Activated CD4-positive, CD25-positive, alpha-beta regulatory T cell (primary cell): ENCODE measurements at places on chromosomes 1 and 21.

DNA sequence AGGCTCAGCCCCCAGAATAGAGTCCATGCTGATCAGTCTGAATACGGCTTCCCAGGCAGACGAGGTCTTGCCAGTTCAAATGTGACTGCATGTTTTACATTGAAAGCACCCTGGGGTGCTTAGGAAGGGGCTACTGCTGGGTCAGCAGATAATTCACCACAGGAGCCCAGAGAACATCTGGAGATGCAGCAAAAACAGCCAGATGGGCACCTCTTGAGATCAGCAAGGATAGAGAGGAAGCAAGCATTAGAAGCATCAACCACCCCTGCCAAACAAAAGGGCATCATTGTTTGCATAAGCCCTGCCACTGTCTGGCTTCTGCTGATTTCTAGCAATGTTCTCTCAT is 403.1 kb downstream of the RRAGC start:
- no peak for DNase-seq

DNA sequence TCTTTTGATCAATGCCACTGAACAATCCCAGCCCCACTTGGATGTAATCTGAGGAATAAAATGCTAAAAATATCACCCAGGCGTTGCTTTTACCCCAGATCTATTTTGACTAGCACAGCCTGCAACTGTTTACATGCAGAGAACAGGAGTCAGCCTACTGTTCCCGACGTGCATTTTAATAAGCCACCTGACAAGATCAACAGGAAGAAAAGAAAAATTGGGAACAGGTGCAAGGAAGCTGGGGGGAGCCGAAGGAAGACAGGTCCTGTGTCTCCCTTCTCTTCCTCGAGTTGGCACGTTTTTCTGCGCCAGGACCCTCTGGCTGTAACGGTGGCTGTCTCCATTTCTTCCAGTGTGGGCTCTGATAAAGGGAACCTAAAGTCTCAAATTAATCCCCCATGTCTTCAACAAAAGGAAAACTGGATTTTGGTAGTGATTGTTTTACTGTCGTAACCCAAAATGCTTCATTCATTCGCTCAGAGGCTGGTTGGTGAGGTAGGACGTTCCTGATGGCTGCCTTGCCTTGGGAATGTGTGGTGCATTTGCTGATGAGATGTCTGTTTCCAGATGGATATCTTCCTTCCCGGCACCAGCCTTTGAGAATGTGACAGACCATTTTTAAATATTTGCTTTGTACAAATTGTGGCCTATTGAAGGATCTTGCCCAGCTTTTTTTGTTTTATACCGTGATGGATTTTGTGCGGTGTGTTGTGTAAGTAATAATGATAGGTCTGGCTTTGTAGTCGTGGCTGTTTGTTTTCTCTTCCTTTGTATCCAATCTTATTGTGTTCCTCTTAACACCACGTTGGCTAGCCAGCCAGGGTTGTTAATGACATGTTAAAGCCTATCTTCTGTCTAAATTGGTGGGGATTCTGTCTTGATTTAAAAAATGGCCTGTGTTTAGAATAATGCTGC is 117.5 kb downstream of the C1orf21 start:
- DNase-seq: no peak

DNA sequence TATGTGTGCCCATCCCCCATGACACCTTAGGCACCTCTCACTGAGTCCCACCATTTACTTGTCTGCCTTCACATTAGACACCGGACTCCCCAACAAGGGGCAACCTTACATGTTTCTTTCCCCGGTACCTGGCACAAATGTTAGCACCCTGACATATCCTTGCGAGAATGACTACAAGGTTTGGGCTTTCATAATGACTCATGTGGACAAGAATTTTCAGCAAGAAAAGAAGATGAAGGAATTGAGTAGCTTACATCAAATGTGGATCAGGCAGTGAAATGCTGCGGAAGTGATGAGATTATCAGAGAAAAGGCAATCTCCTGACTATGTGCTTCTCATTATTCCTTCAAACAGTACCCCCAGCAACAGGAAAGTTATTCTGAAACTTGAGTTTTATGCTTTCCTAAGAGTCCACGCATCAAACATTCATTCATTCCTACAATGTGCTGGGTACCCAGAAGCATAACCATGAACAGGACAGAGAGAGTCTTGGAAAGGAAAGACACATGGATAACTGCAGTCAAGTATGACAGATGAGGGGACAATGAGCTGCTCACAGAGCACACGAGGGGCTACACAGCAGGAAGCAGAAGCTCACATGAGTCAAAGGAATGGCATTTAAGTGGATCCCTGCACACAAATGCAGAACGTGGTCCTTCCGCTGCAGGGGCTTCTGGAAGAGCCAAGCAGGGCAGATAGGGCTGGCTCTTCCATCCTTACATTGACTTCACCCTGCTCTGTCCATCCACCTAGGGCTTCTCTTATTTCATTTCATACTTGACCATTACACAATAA is 112.1 kb downstream of the PCNX2 start:
- DNase-seq: no peak

GRCh38 chr1:76170084-76170483 is 95.5 kb downstream of the ST6GALNAC3 start:
- no peak for DNase-seq

DNA sequence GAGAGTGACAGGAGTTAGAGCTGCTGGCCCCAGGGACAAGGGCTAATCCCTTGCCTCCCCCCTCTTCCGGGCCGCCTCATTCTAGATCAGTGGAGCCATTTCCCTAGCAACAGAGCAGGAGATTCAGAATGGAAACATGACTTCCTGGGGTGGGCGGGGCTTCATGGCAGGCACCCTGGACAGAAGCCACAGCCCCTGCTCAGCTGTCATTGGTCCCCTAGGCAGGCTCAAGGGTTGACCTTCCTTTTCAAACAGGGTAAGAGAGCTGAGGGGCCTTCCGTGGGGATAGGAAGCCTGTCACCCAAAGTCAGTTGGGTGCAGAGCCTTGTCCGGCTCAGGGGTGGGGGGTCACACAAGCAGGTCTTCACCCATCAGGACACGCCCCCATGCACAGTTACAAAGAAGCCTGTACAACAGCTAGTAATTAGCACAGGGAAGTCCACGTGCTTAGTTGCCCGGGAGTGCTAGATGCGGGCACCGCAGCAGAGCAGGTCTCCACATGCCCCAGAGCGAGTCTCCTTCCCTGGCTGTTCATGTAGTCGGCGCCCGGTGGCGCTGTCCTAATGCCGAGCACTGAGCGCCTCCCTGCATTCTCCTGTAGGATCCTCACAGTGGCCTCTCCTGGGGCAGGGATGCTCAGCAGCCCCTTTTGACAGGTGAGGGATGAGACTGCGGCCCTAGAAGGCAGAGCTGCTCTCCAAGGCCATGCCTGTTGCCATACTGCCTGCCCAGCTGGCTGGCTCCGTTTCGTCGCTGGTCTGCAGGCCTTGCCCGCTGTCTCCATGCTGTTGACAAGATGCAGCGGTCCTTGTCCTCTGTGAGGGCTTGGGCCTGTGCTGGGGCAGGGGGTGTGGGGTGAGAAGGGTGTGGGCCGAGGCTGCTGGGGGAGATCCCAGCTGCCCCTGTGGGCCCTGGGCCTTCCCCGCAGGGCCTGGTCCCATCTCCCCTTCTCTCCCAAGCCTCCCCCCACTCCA is 5.1 kb downstream of the TMEM201 start:
- DNase-seq: no peak

DNA sequence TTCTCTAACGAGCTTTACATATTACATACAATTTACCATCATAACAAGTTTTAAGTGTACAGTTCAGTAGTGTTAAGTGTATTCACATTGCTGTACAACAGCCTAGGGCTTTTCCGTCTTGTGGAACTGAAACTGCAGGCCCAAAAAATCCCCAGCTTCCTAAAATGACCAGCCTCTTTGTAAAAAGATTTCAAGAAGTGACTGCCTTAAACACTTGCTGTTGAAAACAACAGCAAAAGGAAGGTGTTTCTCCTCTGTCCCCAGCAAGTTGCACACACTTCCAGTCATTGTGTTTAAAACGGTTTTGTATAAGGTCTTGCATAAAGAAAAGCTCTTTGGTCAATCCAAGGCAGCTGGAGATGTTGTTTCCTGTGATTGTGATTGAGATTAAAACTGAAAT is 16.0 kb upstream of the GBP1 start:
- DNase-seq: no peak

GRCh38 chr1:69441496-69441895 is 126.2 kb upstream of the LRRC7 start:
- no peak for DNase-seq

GRCh38 chr1:115409094-115410015 is 71.3 kb upstream of the NGF start:
- no peak for DNase-seq

- DNase-seq: no peak
Observed at GRCh38 chr1:243421784-243422183, 165.9 kb downstream of the SDCCAG8 start.

DNA sequence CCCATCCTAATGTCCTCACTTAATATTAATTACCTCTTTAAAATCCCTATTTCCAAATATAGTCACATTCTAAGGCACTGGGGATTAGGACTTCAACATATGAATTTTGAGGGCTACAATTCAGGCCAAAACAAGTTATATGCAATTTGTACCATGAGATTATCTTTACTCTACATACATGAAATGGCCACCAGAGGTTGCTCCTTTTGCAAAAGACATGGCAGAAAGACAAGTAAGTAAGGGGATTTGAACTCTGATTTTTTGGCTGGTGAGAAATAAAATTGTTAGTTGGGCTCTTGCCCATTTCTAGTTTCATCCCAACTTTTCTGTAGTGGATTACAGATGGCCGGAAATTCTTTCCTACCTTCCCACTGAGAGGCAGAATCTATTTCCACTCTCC is 4.8 kb upstream of the ALG6 start:
- no peak for DNase-seq

DNA sequence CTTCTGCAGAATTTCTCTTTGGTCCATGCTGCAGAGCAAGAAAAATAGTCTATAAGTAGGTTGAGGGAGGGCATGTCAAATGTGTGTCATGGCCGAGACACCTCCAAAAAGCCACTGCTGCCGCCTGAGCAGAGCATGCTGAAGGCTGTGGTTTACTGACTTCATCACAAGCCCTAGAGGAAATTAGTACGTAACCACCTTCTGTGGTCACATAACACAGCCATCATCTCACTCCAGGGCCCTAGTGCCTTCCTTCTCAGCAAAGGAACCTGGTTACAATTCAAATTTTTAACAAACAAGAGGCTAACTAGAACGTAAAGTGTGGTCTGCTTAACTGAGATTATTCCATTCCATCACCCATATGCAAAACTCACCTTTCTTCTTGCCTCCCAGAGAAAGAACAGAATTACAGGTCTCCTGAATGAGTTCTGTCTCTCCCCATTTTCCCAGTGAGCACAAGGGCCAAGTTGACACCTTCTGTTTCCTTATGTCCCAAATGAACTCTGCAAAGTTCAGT is at the start of gene PTPN22:
PTPN22 (minus strand) TSS at position 116 of the 517 bp plus-strand sequence.
- DNase-seq: peak; percentile 19

- peak; percentile 39 for DNase-seq
Observed at GRCh38 chr21:36156815-36157670, at the start of gene DOP1B. Gene DOP1B (plus strand): TSS chr21:36156824. CDS start chr21:36164734, 7,910 bp downstream.

DNA sequence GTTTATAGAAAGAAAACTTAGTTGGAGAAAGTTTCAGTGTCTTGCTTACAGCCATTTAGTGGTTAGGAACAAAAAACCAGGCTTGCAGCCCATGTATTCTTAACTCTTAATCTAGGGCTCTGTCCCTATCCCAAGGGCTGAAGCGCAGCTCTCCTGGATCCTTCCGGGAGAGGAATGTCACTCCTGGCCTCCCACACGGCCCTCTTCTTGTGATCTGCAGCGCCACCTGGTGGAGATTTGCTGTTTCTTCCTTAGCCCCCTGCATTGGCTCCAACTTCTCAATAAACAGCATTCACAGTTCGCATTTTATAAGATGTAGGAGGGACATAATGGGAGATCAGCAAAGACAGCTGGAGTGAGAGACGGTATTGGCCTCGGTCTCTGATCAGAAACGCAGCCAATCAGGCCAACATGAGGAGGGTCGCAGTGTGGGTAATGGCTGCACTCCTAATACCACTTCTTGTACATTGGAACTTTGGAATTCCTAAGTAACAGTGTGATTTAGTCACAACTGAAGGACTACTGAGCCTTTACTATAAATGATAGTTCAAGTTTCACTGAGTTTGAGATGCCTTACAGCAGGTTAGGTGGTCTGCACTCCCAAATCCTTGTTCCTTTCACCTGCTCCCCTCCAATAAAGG is 283.4 kb downstream of the ASTN1 start:
- DNase-seq: no peak

DNA sequence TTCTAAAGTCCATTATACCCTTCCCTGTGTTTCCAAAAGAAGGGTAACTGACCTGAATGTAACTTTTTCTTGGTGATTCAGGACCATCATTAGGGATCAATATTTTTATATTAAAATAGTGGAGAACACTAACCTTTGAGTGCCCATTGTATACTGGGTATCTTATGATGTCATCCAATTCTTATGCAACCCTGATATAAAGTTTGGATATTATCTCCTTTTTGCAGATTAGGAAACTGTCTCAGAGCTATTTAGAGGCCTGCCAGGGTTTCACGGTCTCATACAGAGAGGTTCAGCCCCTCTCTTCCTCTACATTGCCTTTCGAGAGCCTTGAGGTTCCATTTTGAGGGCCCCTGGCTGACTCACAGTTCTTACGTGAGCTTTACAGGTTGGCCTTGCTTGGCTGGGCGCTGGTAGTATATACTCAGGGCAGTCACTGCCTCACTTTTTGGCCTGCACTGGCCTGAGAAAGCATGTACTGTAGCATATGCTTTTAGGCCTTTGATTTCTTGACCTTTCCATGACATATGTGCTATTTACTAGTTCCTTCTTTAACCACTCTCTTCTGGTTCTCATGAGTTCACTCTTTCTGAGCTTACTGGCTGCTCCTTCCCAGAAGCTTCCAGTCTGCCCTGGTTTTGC is 15.7 kb upstream of the FOXO6 start:
- no peak for DNase-seq

- DNase-seq: no peak
Observed at GRCh38 chr1:5980314-5981008, 11.8 kb downstream of the NPHP4 start.

DNA sequence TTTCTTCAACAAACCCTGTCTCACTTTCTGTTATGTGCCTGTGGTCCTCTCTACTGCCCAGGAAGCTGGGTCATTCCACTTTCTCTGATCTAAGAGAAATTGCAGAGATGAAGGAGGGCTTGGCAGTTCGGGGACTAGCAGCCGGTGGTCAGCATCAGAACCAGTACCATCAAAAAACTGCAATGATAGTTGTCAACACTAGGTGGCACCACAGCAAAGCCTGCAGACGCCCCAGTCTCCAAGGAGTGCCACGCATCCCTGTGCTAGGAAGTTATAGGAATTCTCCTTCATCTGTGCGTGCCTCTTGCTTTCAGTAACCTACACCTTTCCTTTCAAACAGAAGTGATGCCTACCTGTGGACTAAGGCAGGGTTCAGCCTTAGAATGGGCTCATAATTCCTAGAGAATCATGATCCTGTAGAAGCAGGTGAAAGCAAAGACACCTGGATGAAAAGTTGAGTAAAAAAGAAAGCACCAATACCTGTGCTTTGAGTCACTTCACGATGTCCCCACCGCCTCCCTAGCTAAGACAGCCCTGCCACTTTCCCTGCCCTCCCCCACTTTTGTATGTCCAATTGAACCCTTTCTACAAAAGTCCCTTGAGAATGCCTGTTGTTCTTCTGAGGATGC is 129.2 kb downstream of the ADAMTS1 start:
- no peak for DNase-seq

GRCh38 chr1:231072041-231072440 is 32.0 kb upstream of the FAM89A start:
- no peak for DNase-seq
